ENCODE measurements at places on chromosomes 4 and X.

DNA sequence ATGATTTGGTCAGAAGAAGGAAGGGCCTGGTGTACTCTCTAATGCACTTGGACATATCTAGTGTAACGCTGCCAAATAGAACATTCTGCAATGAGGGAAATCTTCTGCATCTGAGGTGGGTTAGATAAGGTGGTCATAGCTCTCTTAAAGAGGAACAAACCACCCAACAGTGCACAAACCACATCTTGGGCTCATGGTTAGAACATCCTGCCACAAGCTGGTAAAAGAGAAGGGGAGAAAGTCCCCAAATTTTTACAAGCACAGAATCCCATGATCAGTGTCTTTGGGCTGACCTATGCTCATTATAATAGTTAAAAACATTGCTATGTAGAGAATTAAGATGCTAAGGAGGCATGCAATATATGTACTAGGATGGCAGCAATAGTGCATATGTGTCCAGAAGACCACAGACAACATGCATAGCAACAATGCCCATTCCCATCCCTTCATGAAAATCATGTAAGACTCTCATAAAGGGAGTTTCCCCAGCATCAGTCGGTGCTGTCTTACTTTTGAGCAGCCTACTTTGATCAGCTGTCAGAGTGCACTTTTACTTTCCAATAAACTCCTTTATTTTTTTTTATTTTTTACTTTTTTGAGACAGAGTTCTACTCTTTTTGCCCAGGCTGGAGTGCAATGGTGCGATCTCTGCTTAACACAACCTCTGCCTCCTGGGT lies 99.7 kb upstream of the SLC7A11 start:
- no peak for DNase-seq

DNA sequence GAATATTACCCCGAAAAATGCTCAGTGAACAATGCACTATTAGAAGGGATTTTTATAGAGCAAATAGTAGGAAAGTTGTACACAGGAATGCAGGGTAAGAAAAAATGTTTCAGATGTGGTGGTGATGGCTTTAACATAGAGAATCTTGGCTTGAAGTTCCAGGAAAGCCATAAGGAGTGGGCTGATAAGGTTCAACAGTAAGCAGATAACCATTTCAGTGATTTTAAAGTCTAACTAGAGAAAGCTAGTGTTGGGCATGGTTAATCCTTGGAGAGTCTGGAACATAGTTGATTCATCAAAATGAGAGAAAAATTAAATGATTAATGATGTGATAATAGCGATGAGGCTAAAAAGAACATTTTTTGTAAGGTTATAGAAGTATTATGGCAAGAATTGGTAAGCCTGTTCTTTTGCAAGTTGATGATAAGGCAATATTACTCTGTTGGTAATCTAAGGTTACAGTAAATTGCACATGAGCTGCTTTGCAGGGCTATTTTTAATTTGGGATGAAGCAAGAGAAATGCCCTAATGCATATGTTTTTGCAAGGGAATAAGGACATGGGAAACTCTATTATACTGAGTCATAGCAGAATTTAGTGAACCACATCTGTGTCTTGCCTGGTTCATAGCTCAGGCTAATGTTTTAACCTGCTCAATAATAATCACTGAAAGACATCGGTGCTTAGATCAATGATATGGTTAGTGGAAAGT lies 44.3 kb downstream of the GALNTL6 start:
- no peak for DNase-seq

GRCh38 chr4:14218641-14219040 lies 591.1 kb upstream of the BOD1L1 start:
- no peak for DNase-seq

DNA sequence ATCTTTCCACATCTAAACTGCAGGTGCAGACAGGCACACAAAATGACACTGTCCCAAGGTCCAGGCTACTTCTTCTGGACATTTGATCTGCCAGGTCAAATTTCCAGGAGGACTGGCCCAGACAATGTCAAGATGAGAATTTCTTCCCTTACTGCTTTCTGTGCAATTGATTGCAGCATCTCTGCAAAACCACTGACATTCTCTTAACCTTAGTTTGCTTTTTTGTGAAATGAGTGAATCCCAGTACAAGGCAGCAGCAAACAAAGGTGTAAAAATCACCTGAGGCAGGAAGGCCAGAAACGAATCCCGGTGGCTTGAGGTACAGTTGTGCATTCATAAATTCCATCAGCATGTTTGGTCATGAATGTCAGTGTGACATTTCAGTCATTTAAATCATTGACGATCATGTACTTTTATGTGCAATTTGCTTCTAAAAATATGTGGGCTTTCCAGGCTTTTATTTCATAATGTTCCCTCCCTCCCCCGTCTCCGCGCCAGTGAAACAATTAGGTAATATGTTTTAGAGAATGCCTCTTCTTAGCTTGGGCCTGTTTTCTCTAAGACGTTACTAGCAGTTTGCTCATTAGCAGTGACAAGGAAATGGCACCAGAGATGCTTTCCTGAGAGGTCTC lies 39.1 kb downstream of the NHS start:
- no peak for DNase-seq

GRCh38 chr4:121950680-121951520 lies 960 bp downstream of the TRPC3 start:
- DNase-seq = no peak

GRCh38 chr4:124710911-124711310 lies 1.6 kb downstream of the ANKRD50 start:
- DNase-seq = peak; percentile 21

DNA sequence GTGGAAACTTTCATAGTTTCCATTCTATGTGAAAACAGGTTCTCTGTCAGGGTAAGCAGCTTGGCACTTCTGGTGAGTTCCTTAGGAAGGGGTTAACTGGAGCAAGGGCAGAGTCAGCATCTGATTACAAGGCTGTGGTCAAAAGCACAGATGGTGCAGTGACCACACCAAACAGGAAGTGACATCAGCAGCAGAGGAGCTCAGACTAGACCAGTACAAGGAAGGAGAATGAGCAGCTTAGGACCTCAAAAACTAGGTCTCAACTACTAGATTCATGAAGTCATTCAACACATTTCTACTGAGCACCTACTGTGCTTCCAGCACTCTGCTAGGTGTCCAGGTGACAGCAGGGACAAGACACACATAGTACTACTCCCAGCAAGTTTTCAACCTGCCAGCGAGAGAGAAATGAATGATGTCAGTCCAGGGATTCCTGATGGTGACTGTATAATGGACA lies 130.2 kb downstream of the AMELX start:
- DNase-seq = no peak

GRCh38 chr4:181030961-181031360 lies 1212.2 kb upstream of the TENM3 start:
- no peak for DNase-seq

DNA sequence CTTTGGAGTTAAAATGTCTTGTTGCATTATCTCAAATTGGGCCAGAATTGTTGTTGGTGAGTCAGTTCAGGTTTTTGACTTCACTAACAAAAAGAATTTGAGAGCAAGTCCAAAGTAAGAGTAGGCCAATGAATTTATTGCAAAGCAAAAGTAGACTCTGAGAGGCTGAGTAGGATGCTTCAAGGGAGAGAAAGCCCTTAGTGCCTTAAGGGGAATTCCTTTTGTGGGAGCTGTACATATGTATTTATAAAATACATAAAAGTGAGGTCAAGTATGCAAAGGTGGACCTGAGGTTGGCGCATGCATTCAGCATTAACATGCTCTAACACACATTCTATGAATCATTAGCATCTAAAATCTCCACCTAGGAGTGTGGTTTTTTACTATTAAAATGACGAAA lies 565.4 kb downstream of the GRXCR1 start:
- no peak for DNase-seq

- no peak for DNase-seq
Observed at GRCh38 chr4:99624141-99624719, 33.4 kb downstream of the C4orf54 start.

GRCh38 chr4:165203541-165204461 lies 3.6 kb upstream of the KLHL2 start:
- no peak for DNase-seq

DNA sequence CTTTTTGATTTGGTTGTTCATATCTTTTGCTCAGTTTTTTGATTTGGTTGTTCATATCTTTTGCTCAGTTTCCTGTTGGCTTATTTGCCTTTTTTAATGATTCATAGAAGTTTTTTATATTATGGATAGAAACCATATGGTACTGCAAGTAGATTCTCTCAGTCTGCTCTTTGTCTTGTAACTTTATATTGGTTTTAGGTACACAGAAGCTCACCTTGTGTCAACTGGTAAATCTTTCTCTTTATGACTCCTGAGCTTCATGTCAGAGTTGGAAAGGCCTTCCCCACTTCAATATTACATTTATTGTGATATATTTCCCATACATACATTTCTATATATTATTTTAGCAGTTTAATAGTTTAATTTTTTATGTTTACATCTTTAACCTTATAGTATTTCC lies 8.2 kb upstream of the VGLL1 start:
- no peak for DNase-seq

DNA sequence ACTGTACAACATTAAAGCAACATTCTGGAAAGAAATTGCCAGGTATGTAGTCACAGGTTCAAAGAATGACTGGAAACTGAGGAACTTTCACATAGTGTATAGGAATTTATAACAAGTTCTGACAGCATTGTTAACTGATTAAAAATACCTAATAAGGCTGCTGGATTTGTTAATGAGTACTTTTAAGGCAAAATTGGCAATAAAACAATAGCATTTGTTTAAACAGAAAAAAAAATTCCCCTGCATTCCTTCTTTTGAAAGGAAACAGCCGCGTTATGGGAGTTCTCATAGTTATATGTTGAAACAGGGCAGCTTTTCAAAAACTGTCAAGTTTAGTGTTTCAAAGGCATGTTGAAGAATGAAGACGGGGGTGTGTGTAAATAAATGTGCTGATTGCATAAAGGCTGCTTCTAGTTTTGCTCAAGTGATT lies 282.5 kb upstream of the FAT1 start:
- DNase-seq = no peak

- DNase-seq = no peak
Observed at GRCh38 chr4:108601532-108601931, 18.8 kb upstream of the RPL34 start.

DNA sequence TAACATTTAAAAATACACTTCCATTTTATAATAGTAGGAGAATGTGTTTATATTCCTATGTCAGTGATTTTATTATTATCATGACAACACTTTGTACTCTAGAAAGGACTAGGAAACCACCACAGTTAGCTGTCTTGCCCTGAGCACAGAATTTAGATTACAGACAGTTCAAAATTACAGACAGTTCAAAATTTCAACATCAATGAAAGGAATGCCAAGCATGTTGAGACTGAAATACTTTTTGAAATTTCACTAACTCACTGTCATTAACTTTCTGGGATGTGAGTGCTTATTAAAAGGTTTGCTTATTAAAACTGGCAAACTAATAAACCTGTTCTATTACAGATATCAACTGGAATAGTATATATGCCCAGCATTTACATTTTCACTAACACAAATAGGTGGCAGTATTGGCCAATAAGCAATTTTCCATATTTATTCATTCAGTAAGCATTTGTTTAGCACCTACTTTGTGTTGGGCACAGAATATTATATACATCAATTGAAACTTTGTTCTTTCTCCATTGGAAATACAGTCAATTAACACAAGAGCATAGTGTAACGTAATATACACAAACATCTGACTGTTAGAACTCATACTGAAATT lies 179.4 kb downstream of the FBXW7 start:
- DNase-seq = no peak

DNA sequence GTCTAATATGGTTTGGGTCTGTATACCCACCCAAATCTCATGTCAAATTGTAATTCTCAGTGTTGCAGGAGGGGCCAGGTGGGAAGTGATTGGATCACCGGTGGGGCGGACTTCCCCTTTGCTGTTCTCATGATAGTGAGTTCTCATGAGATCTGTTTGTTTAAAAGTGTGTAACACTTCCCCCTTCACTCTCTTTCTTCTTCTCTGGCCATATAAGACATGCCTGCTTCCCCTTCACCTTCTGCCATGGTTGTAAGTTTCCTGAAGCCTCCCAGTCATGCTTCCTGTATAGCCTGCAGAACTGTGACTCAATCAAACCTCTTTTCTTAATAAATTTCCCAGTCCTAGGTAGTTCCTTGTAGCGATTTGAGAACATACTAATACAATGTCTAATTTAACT lies 19.7 kb upstream of the SCRG1 start:
- DNase-seq = no peak

DNA sequence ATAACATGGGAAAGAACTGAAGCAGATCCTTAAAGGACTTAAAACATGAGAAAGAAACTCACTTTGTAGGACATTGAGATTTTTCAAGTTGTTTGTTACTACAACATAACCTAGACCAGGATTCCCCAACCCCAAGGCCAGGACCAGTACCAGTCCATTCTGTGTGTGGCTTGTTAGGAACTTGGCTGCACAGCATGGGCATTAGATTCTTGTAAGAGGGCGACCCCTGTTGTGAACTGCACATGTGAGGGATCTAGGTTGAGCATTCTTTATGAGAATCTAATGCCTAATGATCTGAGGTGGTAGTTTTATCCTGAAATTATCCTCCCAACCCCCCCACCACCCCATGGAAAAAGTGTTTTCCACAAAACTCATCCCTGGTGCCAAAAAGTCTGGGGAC lies 566.1 kb downstream of the KCTD8 start:
- DNase-seq = no peak

All from skin of body (tissue), 3 donors.